ENCODE measurements at places on chromosomes 5 and 9.

GRCh38 chr5:139133282-139133681 lies 64.9 kb downstream of the SIL1 start:
- DNase-seq: no peak

DNA sequence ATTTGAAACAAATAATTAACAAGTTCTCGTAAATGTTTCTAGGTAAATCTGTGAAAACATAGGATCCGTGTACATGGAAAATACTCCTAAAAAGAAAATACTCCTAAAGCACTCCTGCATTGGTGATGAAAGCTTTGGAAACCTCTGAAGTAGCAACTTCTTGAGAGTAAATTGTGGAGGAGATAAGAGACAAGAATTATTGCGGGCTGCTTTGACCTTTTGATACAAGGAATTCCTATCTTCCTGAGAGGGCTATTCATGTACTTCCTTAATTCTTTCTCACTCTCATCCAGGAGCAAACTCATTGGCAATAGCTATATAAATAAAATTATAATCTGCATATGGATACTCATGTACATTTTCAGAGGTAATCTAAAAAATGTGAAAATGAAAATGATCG lies 158.4 kb upstream of the PIK3R1 start:
- DNase-seq: no peak

DNA sequence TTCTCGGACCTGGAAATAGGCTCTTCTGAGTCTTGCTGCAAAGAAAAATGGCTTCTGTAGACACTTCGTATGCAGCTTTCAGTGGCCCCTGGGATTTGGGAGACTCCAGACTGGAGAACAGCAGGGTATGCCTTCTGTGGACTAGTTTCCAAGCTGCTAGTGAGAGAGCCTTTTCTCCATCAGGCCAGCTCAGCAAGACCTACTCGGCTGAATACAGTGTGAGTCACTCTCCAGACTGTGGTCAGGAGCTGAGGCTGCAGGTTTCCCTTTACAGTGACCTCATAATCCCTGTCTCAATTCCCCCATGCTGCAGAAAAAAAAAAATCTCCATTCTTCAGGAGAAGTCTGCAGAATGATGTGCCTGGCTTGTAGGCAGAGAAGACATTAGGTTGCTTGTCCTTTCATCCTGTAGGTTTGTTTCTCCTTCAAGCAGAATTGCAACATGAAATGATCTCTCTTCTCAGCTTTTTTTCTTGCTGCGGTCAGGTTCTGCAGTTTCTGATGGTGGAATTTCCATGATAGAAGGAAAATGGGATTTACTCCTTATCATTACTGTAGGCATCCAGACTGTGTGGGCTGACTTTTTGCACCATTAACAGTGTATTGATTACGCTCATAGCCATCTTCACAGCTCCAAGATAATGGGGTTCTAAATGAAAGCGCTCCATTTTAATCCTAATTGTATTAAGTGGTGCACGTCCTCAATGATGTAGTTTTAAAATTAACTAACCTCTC lies 78.3 kb upstream of the TNFSF8 start:
- peak; percentile 21 for DNase-seq

DNA sequence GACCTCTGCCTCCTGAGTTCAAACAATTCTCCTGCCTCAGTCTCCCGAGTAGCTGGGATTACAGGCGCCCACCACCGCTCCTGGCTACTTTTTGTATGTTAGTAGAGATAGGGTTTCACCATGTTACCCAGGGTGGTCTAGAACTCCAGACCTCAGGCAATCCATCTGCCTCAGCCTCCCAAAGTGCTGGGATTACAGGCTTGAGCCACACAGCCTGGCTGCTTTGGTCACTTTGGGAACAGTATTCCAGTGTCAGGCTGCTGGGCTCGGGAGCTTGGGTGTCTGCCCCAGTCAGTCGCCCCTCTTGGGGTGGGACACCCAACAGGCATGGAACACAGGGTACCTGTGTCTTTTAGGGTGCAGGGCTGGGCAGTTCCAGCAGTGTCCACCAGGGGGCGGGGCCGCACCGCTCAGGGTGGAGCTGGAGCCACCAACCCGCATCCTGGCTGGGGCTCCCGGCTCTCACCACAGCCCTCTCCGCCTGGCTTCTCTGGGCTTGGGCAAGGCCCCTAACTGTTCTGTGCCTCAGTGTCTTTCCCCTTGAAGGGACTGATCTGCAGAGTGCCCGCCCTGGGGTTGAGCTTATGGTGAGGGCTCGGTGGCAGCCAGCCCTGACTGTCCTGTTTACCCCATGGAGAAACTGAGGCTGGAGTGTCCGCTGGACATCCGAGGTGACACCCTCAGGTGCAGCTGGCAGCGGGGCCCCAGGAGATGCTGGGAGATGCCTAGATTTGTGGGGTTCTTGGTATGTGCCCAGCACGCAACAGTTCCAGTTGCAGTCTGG lies 6.4 kb upstream of the RNU6ATAC start:
- no peak for DNase-seq

Data from activated CD4-positive, alpha-beta T cell treated with anti-CD3 and anti-CD28 coated beads for 24 hours (primary cell).